Aorta (tissue), 5 donors: ENCODE measurements at places on chromosomes 7 and 10. TPM values are rescaled to one million over a fixed set of nuclear protein-coding genes. Genes with fewer than 3 reads are reported as not detected.

GRCh38 chr10:63286754-63287264, 153.7 kb downstream of the NRBF2 start:
- H3K27me3 ChIP-seq: no peaks in the 10 kb centered on the region
- no peaks in the 10 kb centered on the region for H3K4me1 ChIP-seq
- no peak for DNase-seq
- no peaks in the 10 kb centered on the region for H3K36me3 ChIP-seq

DNA sequence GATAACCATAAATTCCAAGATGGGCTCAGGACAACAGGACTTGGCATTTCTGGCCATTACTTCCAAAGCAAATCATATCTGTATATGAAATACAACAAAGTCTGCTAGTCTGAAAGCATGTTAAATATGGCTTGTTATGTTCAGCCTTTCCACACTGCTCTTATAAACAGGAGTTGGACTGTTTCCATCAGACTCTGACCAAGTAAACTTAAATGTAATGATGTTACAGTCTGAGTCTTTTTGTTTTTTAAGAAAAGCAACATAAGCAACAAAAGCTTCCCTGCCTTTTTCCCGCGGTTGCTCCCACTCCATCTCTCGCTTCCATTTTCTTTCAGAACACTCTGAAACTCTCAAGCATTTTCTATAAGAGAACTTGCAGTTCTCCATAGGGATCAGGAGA, 8.1 kb upstream of the CDCA7L start:
- no peak overlapping the region for H3K4me3 ChIP-seq
- no peak overlapping the region for H3K27ac ChIP-seq
- no peaks in the 10 kb centered on the region for H3K36me3 ChIP-seq

- no peaks in the 10 kb centered on the region for H3K36me3 ChIP-seq
- no peak overlapping the region for H3K4me3 ChIP-seq
- no peaks in the 10 kb centered on the region for H3K27me3 ChIP-seq
- H3K4me1 ChIP-seq: no peaks in the 10 kb centered on the region
- DNase-seq: no peak
These were observed 255.3 kb downstream of the ELFN1 start for GRCh38 chr7:1925349-1925748.

DNA sequence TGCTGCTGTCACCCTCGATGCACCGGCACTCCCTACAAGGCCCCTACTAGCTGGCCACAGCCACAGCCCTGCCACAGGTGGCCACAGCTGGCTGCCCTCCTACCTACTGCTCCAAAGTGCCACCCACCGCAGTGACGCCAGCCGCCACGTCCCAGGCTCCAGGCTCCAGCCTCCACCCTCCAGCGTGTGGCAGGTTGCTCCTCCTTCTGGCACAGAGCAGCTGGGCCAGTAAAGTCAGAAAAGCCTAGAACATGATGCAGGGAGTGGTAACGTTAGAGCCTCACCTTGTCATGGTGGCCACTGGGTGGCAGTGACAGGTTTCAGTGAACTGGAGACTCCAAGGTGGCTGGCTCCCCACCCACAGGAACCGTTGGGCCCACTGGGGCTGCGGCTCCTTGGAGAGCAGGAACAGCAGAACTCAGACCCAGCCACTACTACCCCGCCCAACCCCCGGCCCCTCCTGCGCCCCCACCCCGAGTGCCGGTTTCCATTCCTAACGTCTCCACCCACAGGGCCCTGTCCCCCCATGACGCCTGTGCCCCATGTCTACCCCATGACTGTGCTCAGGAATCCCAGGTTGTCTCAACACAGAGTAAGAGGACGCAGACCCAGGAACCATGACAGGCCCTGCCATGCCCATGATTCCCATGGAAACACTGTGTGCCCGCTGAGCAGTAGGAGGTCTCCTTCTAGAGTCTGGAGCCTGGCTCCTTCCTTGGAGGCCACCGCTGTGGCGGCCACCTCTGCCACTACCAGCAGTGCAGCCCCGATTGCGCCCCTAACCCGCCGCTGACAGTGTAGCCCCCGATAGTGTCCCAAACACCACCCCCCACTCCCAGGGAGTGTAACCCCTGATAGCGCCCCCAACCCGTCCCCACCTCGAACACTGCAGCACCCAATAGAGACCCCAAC, 52.3 kb upstream of the ZNF33B start:
- H3K36me3 ChIP-seq: no peaks in the 10 kb centered on the region
- H3K27me3 ChIP-seq: no peaks in the 10 kb centered on the region
- no peak overlapping the region for H3K27ac ChIP-seq
- no peaks in the 10 kb centered on the region for H3K4me1 ChIP-seq

GRCh38 chr10:108877095-108877561, 1046.2 kb downstream of the XPNPEP1 start:
- no peaks in the 10 kb centered on the region for H3K27me3 ChIP-seq
- H3K27ac ChIP-seq: no peak overlapping the region
- H3K4me1 ChIP-seq: no peaks in the 10 kb centered on the region

GRCh38 chr7:144050093-144050492, 1.3 kb downstream of the OR2A5 start:
- no peaks in the 10 kb centered on the region for H3K27me3 ChIP-seq
- no peak overlapping the region for H3K4me3 ChIP-seq
- no peak for DNase-seq
- H3K27ac ChIP-seq: no peak overlapping the region

DNA sequence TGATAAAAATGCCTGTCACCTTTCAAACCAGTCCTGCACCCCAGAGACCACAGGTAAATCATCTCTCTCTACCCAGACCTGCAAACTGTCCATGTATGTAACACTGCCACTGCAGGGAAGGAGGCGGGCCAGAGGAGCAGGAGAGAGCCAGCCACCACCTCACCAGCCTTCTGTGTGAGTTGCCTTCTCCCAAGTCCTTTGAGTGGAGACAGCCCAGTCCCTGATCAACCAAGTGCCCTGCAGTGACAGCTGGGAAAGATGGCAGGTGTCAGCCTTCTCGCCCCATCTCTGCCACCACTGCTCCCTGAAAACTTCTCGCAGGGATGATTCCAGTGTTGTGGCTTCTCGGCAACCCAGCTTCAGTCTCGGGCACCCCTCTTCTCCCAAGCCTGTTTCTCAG, 42.4 kb downstream of the MTURN start:
- H3K4me3 ChIP-seq: no peak overlapping the region
- peaks cover 7% of the 10 kb centered on the region for H3K4me1 ChIP-seq
- H3K27ac ChIP-seq: peak overlapping the region; percentile 2
- no peaks in the 10 kb centered on the region for H3K36me3 ChIP-seq

GRCh38 chr7:149209518-149210269, 14.3 kb downstream of the ZNF282 start:
- H3K27ac ChIP-seq: no peak overlapping the region
- H3K27me3 ChIP-seq: no peaks in the 10 kb centered on the region
- no peak for DNase-seq

- DNase-seq: no peak
- H3K36me3 ChIP-seq: no peaks in the 10 kb centered on the region
- no peaks in the 10 kb centered on the region for H3K4me1 ChIP-seq
- no peaks in the 10 kb centered on the region for H3K27me3 ChIP-seq
These were observed 1.1 kb downstream of the FUOM start for GRCh38 chr10:133356549-133357284.

DNA sequence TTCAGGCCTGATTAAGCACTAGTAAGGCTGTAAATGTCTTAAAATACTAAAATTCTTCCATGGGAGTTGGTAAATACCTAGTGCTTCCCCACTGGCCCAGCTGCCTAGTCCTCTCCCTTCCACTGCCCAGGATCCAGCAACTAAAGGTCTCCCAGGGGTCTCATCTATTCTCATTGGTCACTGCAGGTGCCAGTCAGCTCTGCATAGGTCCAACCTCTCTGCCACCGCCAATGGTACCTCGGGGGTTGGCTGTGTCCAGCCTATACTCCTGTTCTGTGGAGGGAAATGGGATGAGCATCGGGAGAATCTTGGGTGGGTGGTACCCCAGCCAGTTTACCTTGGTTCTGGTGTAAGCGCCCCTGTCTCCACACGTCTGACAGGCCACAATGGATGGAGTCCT, 6.1 kb upstream of the CREB5 start:
- peak overlapping the region; percentile 46 for H3K27ac ChIP-seq
- H3K4me3 ChIP-seq: no peak overlapping the region
- DNase-seq: no peak
- no peaks in the 10 kb centered on the region for H3K36me3 ChIP-seq

GRCh38 chr7:93119191-93119905, 1.6 kb upstream of the SAMD9 start:
- peaks cover 3% of the 10 kb centered on the region for H3K4me1 ChIP-seq
- peak overlapping the region; percentile 47 for H3K4me3 ChIP-seq
- H3K27me3 ChIP-seq: no peaks in the 10 kb centered on the region
- no peaks in the 10 kb centered on the region for H3K36me3 ChIP-seq
- DNase-seq: no peak

- H3K27ac ChIP-seq: no peak overlapping the region
- no peaks in the 10 kb centered on the region for H3K4me1 ChIP-seq
- H3K4me3 ChIP-seq: no peak overlapping the region
- H3K36me3 ChIP-seq: no peaks in the 10 kb centered on the region
These were observed 2.8 kb downstream of the TFEC start for GRCh38 chr7:116027786-116028185.

- DNase-seq: no peak
- H3K36me3 ChIP-seq: no peaks in the 10 kb centered on the region
- no peak overlapping the region for H3K27ac ChIP-seq
- H3K4me1 ChIP-seq: no peaks in the 10 kb centered on the region
- H3K27me3 ChIP-seq: no peaks in the 10 kb centered on the region
- H3K4me3 ChIP-seq: no peak overlapping the region
These were observed 34.8 kb upstream of the AGR2 start for GRCh38 chr7:16839646-16840045.

- no peak overlapping the region for H3K4me3 ChIP-seq
- H3K27me3 ChIP-seq: no peaks in the 10 kb centered on the region
- no peak overlapping the region for H3K27ac ChIP-seq
- DNase-seq: no peak
- H3K4me1 ChIP-seq: peaks cover 3% of the 10 kb centered on the region
These were observed 22.6 kb downstream of the CCDC3 start for GRCh38 chr10:12978891-12979290.

DNA sequence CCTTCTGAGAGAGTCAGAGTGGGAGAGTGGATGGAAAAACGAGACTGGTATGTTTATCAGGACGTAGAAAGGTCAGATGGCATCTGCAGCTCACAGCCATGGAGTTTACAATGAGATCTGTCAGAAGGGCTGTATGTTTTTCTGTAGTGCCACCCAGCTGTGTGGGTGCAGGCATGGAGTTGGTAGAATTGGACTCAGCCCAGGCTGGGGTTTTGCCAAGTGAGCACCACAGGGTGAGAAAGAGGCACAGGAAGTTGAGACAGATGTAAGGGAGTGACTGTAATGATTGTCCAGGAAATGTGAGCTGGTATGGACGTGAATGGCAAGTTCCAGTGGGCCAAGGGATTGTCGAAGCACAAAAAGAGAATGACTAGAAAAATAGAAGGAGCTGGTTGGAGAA, 9.1 kb upstream of the ZYX start:
- H3K27ac ChIP-seq: no peak overlapping the region
- DNase-seq: peak; percentile 91
- H3K36me3 ChIP-seq: no peaks in the 10 kb centered on the region
- no peaks in the 10 kb centered on the region for H3K27me3 ChIP-seq
- H3K4me1 ChIP-seq: no peaks in the 10 kb centered on the region
- H3K4me3 ChIP-seq: no peak overlapping the region

- no peak for DNase-seq
- H3K27me3 ChIP-seq: no peaks in the 10 kb centered on the region
- no peak overlapping the region for H3K4me3 ChIP-seq
- no peaks in the 10 kb centered on the region for H3K36me3 ChIP-seq
- H3K27ac ChIP-seq: no peak overlapping the region
These were observed 69.7 kb upstream of the APBB1IP start for GRCh38 chr10:26368463-26368862.

DNA sequence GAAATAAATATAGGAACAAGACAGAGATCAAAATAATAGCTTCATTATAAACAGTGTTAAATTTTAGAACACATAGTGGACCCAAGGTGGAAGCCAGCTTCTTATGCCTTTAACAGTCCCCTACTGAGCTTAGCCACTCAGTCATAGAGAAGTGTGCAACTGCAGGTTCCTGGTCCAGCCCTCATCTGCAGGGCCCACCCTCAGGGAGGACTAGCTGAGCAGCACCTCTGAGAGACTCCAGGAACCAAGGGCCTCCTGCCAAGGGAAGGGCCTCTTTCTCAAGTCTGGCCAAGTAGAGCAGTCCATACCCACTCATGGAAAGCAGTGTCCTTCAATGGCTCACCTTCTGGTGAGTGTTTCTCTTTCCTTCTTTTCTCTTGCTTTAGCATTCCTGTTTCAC, 173.7 kb upstream of the PRPS1L1 start:
- DNase-seq: peak; percentile 59
- no peak overlapping the region for H3K27ac ChIP-seq
- H3K4me1 ChIP-seq: no peaks in the 10 kb centered on the region
- H3K36me3 ChIP-seq: no peaks in the 10 kb centered on the region

GRCh38 chr10:100114460-100114859, 32.8 kb upstream of the CPN1 start:
- no peaks in the 10 kb centered on the region for H3K4me1 ChIP-seq
- H3K4me3 ChIP-seq: no peak overlapping the region
- H3K27me3 ChIP-seq: no peaks in the 10 kb centered on the region
- H3K36me3 ChIP-seq: no peaks in the 10 kb centered on the region

GRCh38 chr10:4062072-4062471, 277.1 kb upstream of the KLF6 start:
- H3K36me3 ChIP-seq: no peaks in the 10 kb centered on the region
- H3K27me3 ChIP-seq: no peaks in the 10 kb centered on the region
- H3K4me1 ChIP-seq: peaks cover 4% of the 10 kb centered on the region
- H3K4me3 ChIP-seq: no peak overlapping the region
- no peak for DNase-seq
- H3K27ac ChIP-seq: no peak overlapping the region

- H3K27ac ChIP-seq: no peak overlapping the region
- no peak overlapping the region for H3K4me3 ChIP-seq
- H3K36me3 ChIP-seq: peaks cover 2% of the 10 kb centered on the region
- no peaks in the 10 kb centered on the region for H3K27me3 ChIP-seq
- H3K4me1 ChIP-seq: no peaks in the 10 kb centered on the region
- no peak for DNase-seq
These were observed 72.1 kb downstream of the VOPP1 start for GRCh38 chr7:55500117-55500756.

DNA sequence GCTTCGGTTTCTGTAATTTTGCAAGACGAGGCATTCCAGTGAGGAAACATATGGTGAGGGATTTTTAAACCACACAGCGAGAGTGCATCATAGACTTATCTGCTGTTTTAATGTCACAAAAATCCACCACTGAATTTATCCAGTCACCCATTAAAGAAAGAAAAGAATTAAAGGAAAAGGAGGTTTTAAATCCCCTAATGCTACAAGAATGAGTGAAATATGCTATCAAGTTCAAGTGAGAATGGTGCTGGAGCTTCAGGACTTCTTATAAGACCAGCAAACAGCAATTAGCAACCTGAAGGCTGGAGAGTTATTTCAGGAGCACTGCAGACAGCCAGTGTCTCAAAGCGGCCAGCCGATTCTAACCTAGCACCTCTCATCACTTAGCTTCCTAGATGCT, 439.1 kb upstream of the MGMT start:
- no peaks in the 10 kb centered on the region for H3K27me3 ChIP-seq
- H3K36me3 ChIP-seq: no peaks in the 10 kb centered on the region
- no peak overlapping the region for H3K4me3 ChIP-seq
- H3K4me1 ChIP-seq: no peaks in the 10 kb centered on the region
- no peak for DNase-seq

Gene RPEL1
- not detected for total RNA-seq

Gene EGR2
- 23.0 TPM for total RNA-seq

Gene MYPN
- total RNA-seq: 0.10 TPM

Gene LFNG
- 30.6 TPM for total RNA-seq

Gene ABCC2
- total RNA-seq: 2.8 TPM

Gene SLC26A5
- total RNA-seq: 0.57 TPM

Gene CAV1
- 230 TPM for total RNA-seq

Gene CYP3A4
- total RNA-seq: not detected

Gene CAV2
- total RNA-seq: 86.7 TPM

Gene CCDC136
- 29.5 TPM for total RNA-seq

Gene ADARB2
- not detected for total RNA-seq

Gene SAMD9
- 13.7 TPM for total RNA-seq

Gene RGR
- not detected for total RNA-seq

Gene CD36
- total RNA-seq: 138 TPM

Gene SLC29A3
- total RNA-seq: 5.3 TPM

Gene DRGX
- total RNA-seq: not detected

Gene NME8
- total RNA-seq: 2.0 TPM
